ENCODE measurements at places on chromosomes 1 and 21.

DNA sequence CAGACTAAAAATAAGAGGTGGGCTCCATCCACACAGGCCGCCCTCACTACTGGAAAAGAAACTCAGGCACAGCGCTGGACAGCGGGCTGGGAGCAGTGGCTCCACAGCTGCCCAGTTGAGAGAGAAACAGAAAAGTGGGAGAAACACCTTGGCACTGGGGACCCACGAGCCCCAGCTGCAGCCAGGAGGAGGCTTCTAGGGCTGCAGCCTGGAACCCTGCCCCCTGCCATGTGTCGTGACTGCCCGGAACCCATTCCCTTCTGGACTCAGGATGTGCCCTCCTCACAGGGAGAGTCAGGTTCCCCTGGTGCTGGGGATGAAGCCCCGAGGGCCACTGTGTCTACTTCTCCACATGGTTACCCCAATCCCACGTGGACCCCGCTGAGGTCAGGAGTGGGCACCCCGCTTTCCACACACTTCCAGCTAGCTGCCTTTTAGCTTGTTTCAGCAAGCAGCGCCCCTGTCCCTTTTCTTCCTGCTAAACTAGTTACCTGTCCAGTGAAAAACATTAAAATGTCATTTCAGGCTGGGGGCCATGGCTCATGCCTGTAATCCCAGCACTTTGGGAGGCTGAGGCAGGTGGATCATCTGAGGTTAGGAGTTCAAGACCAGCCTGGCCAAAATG lies 35.9 kb downstream of the PARP1 start:
- no peak for DNase-seq

GRCh38 chr1:27233667-27234048 lies 774 bp upstream of the WDTC1 start:
- no peak for DNase-seq

- no peak for DNase-seq
Observed at GRCh38 chr1:229378586-229379367, 35.9 kb upstream of the CCSAP start.

GRCh38 chr1:236204656-236205055 lies 62.3 kb downstream of the GPR137B start:
- DNase-seq = no peak

- no peak for DNase-seq
Observed at GRCh38 chr1:110259770-110260169, 49.7 kb downstream of the KCNC4 start.

- no peak for DNase-seq
Observed at GRCh38 chr1:180267211-180267561, 37.1 kb downstream of the LHX4 start.

DNA sequence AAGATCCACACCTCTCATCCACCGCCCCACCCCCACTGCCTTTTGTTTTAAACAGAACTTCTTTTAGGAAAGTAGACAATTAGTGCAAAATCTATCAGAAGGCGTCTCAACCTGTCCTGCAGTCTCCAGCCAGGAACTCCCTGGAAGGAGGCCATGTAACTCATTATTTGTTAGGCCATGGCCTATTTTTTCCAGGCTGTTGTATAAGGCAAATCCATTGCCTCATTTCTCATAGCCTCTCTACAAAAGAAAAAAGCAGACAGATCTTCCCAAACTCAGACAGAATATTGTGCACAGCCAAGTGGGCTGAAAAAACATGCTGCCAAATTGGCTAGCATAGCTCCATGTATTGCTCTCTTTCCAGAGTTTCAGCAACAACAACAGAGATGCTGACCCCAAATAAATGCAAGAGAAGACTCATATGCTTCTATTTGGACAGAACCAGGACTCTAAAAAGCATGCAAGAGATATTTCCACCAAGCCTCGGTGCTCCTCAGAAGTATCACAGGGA lies 770.7 kb upstream of the CXADR start:
- no peak for DNase-seq

GRCh38 chr1:237799762-237800474 lies 90.8 kb downstream of the ZP4 start:
- DNase-seq = no peak

DNA sequence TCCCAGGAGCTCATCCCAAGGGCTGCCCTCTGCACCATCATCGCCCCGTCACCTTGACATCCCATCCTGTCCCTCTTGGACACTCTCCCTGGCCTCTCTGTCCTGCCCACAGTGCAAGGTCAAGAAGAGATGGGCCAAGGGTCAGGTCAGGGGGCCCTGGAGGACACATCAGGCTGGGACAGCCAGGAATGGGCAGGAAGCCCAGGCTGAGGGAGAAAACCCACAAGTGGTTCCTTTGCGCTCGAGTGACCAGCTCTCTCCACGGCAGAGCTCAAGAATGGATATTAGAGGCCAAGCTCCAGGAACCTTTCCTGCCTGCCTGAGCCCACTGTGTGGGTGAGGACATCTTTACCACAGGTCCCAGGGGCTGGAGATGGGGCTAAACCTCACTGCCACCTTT lies 41.0 kb downstream of the KCNN3 start:
- DNase-seq = no peak

GRCh38 chr1:219876798-219877209 lies 51.6 kb downstream of the SLC30A10 start:
- DNase-seq = no peak

DNA sequence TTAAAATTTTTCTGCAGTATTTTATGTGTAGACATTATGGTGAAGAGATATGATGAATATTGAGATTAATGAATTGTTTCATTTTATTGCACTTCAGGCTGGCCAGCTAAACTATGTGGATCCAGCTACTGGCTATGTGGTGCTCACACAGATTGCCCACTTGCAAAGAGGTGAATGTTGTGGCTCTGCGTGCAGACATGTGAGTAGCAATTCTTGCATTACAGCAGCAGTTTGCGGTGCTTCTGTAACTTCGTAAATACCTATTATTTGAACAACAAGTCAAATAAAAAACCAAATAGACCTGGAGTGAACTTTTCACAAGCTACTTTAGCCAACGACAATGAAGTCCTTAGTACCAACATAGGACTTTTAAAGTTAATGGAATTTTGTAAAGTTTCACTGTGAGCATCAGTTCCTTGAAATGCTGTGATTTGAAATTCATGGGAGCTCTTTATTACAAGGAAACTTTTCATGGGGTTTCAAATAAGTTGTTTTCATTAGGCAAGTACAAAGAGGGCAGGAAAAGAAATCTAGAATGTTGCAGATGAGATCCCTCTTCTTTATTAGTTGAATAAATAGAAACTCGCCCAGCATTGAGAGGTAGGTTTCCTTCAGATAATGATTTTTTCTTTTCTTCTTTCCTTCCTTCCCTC lies 3.4 kb downstream of the C1orf53 start:
- no peak for DNase-seq

GRCh38 chr1:30416221-30416820 lies 307.1 kb downstream of the MATN1 start:
- DNase-seq = no peak

- DNase-seq = no peak
Observed at GRCh38 chr1:114075546-114076242, 78.0 kb downstream of the SYT6 start.
